ENCODE measurements at places on chromosomes 2 and 18.

- peak; percentile 56 for DNase-seq
Observed at GRCh38 chr2:113700186-113700841, 56.1 kb downstream of the SLC35F5 start.

- no peak for DNase-seq
Observed at GRCh38 chr18:43526426-43527145, 249.3 kb upstream of the SYT4 start.

DNA sequence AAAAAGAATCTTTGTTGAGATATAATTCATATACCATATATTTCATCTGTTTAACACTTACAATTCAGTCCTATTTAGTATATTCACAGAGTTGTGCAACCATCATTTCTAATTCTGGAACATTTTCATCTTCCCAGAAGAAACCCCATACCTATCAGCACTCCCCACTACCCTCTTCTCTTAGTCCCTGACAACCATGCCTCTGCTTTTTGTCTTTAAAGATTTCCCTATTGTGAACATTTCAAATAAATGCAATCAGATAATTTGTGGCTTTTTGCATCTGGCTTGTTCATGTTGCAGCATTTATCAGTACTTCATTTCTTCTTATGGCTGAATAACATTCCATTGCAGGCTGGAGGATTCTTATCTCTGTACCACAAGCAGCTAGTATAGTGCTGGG lies 305.9 kb upstream of the MEX3C start:
- DNase-seq = no peak

DNA sequence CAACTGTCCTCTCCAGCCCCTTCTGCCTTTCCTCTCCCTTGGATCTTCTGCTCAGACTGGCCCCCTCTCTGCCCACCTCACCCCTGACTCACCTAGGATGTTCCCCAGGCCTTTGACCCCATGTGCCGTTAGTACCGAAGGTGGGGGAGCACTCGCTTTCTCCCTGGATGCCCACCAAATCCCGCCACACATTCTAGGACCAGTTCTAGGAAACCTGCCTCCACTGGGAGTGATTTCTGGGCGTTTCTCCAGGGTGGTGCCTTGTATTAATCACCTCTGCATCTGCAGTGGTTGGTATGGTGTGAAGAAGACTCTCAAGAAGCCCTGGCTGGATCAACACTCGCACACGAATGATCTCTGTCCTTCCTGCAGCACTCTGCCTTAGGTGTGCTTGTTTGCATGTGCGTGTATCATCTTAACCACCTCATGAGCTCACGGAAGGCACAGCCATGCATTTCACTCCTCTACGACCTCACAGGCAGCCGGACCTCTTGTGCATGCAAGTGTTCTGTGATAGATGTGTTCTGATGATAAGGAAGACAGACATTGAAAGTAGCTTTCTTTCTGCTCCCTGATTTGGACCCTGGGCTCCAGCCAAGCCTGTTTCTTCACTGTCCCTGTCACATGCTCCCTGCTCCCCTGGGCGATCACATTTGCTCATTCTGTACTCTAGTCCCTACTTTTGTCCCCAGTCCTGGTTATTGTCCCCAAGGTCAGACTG lies 69.4 kb downstream of the LIPG start:
- DNase-seq = no peak
